Stimulated activated CD4-positive, alpha-beta T cell treated with anti-CD3 and anti-CD28 coated beads, Interleukin-15, amount 100 ng/mL, for 1 hour (primary cell): ENCODE measurements at places on chromosomes 11 and 22.

GRCh38 chr11:43130616-43131015, 181.2 kb upstream of the API5 start:
- DNase-seq = no peak

DNA sequence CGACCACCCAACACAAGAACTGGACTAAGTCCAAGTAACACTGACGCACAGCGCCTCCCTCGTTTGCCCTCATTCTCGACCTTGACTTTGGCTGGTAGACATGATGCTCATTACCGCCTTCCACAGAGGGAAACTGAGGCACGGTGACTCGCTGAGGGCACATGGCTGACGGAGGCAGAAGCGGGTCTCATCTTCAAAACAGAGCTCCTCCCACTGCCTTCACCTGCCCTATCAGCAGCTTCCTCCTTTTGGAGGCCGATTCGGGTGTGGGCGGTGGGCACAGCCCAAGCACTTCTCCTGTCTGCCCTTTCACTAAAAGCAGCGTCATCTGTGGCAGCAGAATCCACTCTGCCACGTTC, 2.0 kb upstream of the KMT5B start:
- DNase-seq = no peak

GRCh38 chr11:81707881-81708280, 1025.8 kb downstream of the FAM181B start:
- no peak for DNase-seq

- DNase-seq = no peak
Observed at GRCh38 chr11:64222651-64223000, 3.4 kb downstream of the TRPT1 start.

GRCh38 chr11:3121416-3121815, 43.7 kb downstream of the OSBPL5 start:
- DNase-seq = no peak

DNA sequence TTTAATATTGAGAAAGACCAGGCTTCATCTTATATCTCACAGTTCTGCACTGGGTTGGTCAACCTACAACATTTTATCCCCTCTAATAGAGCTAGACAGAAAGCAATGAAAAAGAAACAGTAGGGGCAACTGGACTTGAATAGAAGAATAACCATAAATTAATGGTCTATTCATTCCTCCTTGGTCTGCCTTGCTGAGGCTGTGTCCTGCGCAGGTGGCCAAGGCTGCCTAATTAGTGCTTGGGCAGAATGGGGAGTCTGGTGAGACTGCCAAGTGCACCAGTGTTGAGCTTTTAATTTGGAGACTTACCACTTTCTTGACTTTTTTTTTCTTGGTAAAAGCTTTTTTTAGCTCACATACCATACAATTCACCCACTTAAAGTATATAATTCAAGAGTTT, 35.0 kb upstream of the SPON1 start:
- DNase-seq = no peak
